Activated T-cell treated with anti-CD3 and anti-CD28 coated beads for 24 hours (primary cell): ENCODE measurements at places on chromosomes 1 and 21.

- DNase-seq, result no peak
These were observed 97.4 kb downstream of the KCNH1 start for GRCh38 chr1:211036381-211037060.

GRCh38 chr1:172381946-172382345 is 38.5 kb upstream of the C1orf105 start:
- DNase-seq, result no peak

GRCh38 chr1:18948048-18948912 is 8.2 kb downstream of the IFFO2 start:
- DNase-seq, result no peak

DNA sequence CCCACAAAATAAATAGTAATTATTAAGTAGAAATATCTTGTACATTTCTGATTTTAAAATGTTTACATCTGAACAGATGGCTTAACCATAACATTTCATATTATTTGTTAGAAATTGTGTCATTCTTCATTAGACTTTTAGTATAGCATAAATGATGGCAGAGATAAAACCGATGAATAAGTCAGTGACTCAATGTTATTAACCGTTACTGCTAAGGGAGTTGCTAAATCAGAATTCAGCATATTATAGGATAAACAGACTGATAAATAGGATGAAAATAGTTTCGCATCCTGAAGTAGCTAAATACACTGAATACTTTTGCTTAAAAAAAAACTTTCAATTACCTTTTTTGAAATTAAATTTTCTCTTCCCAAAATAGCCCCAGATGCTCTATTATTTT is 610.6 kb upstream of the ZP4 start:
- DNase-seq, result no peak

GRCh38 chr1:53580009-53580400 is 120.8 kb downstream of the DMRTB1 start:
- no peak for DNase-seq

DNA sequence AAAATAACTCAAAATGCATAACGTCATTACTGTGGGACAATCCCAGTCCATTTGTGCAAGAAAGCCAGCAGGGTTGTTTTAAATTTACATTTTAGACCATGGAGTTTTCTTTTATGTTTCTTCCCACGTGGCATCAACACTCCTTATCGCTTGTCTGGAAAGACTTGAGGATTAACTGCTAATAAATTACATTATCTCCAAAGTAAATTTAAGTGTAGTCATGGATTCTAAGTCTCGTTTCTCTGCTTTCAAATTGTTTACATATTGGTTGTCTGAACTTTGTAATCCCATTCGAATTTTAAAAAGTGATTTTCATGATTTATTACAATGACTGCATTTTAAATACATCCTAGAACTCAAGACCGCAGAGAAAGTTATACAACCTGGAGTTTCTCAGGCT is 119.3 kb upstream of the ADAMTS5 start:
- DNase-seq, result no peak
